ENCODE measurements at places on chromosomes 6 and 20. TPM values are rescaled to one million over a fixed set of nuclear protein-coding genes. Genes with fewer than 3 reads are reported as not detected.

DNA sequence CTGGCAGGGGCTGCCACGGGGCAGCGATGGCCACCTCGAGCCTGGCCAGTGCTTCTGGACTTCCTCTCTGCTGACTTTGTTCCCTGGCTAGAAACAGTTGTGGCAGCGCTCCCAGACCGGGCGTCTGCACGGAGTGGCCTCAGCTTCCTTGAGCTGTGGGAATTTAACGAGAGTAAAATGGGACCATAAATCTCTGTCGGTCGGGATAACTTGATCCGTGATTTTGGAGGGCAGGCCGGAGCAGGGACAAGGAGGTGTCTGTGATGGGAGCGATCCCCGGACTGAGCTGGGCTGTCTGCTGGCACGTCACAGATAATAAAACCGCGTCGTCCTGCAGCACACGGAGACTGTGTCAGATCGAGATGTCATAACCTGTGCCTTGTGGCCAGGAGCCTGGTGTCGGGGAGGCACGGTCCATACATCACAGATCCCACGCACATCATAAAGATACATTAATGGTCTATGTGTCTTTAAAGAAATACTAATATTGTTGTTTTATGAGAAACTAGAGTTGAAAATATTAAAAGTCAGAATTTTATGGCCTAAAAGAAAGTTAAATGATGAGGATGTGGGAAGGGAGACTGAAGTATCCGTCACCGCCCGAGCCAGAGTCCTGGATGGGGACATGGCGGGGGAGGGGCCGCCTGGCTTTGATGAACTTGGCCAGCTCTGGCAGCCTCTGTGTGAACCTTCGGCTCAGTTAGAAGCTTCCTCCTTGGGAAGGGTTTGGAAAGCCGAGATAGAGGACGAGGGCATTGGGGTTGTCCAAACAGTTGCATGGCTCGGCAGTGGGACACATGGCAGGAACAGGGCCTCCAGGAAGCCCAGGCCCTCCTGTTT is 6.5 kb upstream of the RBBP8NL start:
- H3K27me3 ChIP-seq = peaks cover 20% of the 10 kb centered on the region
- no peak overlapping the region for H3K27ac ChIP-seq
- no peak for DNase-seq
- no peak overlapping the region for H3K4me3 ChIP-seq

Gene ACTL10
- total RNA-seq = 4.5 TPM

Gene ZSCAN26
- 10.2 TPM for total RNA-seq

Gene PREX1
- 158 TPM for total RNA-seq

DNA sequence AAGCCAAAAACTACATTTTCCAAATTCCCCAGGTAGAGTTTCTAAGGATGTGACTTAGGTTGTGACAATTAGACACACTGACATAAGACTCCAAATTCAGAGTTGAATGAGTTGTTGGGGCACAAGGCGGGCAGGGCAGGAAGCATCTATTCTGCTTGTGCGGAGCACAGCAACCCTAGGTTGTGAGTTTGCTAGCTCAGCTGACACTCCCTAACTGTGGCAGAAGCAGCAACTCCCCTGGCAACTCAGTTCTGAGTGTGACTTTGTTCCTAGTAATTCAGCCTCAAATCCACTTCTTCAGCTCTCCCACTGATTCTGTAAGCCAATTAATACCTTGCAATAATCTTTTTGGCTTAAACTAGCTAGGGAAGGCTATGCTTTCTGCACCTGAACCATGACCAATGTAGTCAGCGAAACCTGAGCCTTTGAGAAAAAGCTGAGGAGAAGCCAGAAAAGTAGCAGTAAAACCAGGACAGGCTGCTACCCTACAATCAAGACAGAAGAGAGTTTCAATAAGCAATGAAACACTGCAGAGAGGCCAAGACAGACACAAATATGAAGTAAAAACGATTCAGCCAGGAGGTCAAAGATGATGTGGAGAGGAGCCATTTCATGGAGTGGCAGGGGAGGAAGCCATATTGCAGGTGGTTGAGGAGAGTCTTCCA is 30.0 kb upstream of the PAQR8 start:
- H3K4me1 ChIP-seq = peaks cover 25% of the 10 kb centered on the region
- no peaks in the 10 kb centered on the region for H3K27me3 ChIP-seq

GRCh38 chr20:50625986-50626677 is 65.2 kb downstream of the RIPOR3 start:
- no peaks in the 10 kb centered on the region for H3K4me1 ChIP-seq
- H3K27me3 ChIP-seq = no peaks in the 10 kb centered on the region
- H3K4me3 ChIP-seq = no peak overlapping the region
- DNase-seq = peak; percentile 26

- no peaks in the 10 kb centered on the region for H3K27me3 ChIP-seq
- peaks cover 61% of the 10 kb centered on the region for H3K36me3 ChIP-seq
- H3K4me3 ChIP-seq = no peak overlapping the region
- peaks cover 67% of the 10 kb centered on the region for H3K4me1 ChIP-seq
- peak; percentile 80 for DNase-seq
- H3K27ac ChIP-seq = no peak overlapping the region
Measured at GRCh38 chr20:37192137-37192854, 12.9 kb upstream of the MROH8 start.

DNA sequence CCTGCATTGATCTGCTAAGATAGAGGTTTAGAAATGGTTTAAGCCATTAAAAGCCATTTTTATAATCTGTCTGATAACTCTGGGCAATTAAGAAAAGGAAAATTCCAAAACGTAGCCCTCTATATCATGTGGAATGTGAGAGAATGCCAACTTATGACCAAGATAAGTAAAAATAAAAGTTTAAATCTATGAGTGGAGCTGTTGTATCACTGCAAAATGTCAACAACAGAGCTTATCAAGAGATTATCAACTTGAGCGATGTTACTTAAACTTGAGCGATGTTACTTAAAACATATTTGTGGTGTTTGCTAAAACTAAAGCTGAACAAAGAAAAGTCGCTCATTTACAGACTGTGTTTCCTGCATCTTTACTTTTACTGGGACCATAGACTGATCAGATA is 46.9 kb upstream of the SCML4 start:
- H3K36me3 ChIP-seq = peaks cover 27% of the 10 kb centered on the region
- peaks cover 2% of the 10 kb centered on the region for H3K4me1 ChIP-seq
- no peak overlapping the region for H3K27ac ChIP-seq
- no peak overlapping the region for H3K4me3 ChIP-seq
- H3K27me3 ChIP-seq = no peaks in the 10 kb centered on the region
- no peak for DNase-seq

- H3K27me3 ChIP-seq = no peaks in the 10 kb centered on the region
- H3K36me3 ChIP-seq = no peaks in the 10 kb centered on the region
- H3K4me3 ChIP-seq = no peak overlapping the region
- no peak overlapping the region for H3K27ac ChIP-seq
- no peak for DNase-seq
Measured at GRCh38 chr6:23414051-23414445, 712.0 kb upstream of the NRSN1 start.

DNA sequence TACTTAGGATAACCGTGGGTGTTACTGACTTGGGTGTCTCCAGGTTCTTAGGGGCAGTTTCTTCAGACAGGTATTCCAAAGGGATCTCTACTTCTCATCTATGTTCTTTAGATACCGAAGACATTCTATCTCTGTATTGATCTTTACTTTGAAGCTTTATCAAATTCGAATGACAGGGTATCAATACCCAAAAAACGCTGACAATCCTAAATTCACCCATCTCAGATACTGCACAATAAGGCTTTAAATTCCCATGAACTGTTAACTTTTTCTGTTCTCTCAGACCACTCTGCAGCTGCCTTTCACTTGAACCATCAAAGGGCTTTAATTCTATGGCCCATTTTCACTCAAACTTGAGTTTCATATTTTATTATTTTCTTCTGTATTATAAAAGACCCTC is 72.1 kb downstream of the ZDHHC14 start:
- peaks cover 26% of the 10 kb centered on the region for H3K4me1 ChIP-seq
- H3K36me3 ChIP-seq = peaks cover 4% of the 10 kb centered on the region
- DNase-seq = no peak
- H3K4me3 ChIP-seq = no peak overlapping the region
- H3K27me3 ChIP-seq = no peaks in the 10 kb centered on the region

Gene CDSN
- total RNA-seq = not detected

- H3K27me3 ChIP-seq = peaks cover 28% of the 10 kb centered on the region
- no peaks in the 10 kb centered on the region for H3K4me1 ChIP-seq
- DNase-seq = no peak
- no peaks in the 10 kb centered on the region for H3K36me3 ChIP-seq
- no peak overlapping the region for H3K4me3 ChIP-seq
- H3K27ac ChIP-seq = no peak overlapping the region
Measured at GRCh38 chr20:46962452-46963195, 68.0 kb downstream of the EYA2 start.

Gene ARHGAP40
- not detected for total RNA-seq
